ENCODE measurements at places on chromosomes 2 and 18.

DNA sequence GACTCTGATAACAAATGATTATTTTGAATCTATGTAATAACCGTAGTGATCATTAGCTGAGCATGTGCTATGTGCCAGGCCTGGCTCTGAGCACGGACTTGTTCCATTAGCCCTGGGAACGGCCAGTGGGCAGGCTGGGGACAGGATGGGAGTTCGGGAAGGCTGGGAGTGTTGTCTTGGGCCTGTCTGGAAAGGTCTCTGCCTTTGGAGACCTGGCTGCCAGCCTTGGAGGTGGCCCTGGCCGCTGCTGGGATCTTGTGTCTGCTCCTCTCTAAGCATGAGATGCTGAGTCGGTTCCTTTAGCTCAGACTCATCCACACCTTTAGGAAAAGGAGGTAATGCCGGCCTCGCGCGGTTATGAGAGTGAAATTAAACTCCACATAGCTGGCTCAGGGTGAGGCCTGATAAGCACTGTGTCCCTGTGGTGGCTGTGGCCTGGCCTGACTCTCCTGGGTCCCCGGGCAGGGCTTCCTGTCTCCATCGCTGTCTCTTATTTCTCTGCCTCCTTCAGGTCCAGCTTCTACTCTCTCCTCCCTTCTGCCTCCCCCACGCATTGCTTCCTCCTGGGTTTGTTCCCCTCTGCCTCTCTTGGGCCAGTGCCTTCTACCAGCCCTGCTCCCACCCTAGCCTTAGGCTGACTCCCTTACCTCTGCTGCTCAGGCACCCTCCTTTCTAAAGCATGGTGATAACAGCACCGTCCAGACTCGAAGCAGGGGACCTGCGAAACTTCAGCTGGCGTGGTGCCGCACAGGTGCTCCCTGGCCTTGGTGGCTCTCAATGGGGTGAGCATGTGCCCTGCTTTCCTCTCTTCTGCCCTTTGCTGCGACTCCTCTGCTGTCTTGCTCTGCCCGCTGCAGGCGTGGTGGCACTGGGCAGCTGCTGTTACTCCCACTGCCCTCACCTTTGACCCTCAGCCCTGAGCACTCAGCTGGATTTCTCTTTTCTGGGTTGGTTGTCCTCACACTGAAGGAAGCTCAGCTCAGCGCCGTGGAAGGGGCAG lies 41.8 kb downstream of the NCK2 start:
- DNase-seq: no peak

- DNase-seq: no peak
Measured at GRCh38 chr2:117981810-117982209, 32.1 kb downstream of the CCDC93 start.

GRCh38 chr2:233002829-233003657 lies 10.0 kb downstream of the NGEF start:
- no peak for DNase-seq

DNA sequence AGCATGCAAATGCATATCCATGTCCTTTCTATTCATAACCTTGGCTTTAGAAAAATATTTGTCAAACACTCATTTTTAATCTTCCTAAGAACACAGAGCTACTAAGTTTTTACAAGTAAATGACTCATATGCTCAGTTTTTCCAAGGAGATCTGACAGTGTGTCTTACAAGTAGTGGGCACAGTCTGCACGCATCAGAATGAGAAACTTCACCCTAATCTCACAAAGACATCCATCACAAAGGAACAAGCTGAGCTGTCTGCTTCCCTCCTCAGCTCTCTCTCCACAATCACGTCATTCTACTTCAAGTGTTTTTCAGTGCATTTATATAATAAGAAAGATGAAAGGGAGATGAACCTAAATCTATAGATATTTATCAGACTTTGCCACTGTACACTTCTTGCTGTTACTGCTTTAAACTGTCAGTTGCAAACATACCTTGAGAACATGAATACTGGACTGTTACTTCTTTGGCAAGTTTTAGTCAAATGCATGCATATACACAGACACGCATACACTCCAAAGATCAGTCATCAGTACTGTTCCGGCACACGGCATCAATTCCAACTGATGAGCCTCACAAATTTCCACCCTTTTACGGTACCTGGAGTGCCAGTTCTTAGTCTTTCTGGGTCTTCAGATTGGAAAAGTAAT lies 75.7 kb downstream of the RBMS1 start:
- DNase-seq: peak; percentile 60

DNA sequence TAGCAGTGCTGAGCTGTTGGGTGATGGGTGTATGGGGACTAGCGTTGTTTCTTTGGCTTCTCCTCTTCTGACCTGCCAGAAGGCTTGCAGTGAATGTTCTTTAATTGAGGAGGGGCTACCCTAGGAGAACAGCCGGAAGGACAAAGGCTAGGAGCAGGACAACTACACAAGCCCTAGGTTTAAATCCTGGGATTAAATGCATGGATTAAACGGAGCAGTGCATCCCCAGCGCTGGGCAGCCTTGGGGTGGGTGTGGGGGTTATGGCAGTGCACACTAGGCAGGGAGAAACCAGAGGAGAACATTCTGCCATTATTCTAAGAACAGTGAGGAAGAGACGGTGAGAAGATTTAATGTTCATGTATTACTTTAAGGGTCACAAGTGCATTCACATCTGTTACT lies 86.4 kb upstream of the MCFD2 start:
- DNase-seq: no peak

- peak; percentile 10 for DNase-seq
Measured at GRCh38 chr18:55587418-55588110, 428 bp downstream of the TCF4 start.

DNA sequence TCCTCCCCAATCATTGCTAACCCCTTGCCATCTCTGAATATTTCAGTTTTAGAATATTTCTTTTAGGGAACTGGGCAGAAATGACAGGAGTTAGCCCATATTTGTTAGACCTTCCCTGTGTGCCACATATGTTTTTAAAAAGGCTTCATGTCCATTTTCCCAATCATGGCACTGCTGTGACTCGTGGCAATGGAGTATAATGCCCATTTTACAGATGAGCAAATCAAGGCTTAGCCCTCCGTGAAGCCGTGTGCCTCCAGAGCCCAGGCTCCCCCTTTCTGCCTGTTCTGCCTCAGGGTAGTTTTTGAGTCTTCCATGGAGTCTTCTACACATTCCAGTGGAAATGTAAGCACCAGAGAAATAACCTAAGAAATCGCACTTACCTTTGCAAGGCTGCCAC lies 130.1 kb downstream of the KCTD1 start:
- DNase-seq: no peak

DNA sequence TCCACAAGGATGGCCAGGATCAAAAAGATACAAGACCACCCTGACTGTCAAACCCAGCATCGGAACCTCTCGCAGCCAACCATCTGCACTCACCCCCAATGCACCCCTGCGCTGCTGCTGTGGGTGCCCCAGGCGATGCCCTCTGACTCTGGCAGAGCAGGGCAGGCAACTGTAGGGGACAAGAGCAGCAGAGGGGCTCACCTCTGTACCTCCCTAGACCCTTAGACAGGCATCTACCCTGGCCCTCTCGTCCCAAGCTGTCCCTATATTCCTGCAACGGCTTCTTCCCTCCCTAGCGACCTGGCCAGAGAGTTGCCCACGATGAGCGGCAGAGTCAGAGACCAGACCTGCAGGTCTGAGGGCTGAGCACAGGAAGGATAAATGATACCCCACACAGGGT lies 128.2 kb downstream of the HDAC4 start:
- no peak for DNase-seq

- DNase-seq: peak; percentile 35
Measured at GRCh38 chr2:190408538-190409271, 550 bp downstream of the MFSD6 start.

- DNase-seq: no peak
Measured at GRCh38 chr2:38077431-38077769, 1.4 kb upstream of the CYP1B1 start.

- DNase-seq: no peak
Measured at GRCh38 chr2:209719034-209719433, 52.6 kb upstream of the UNC80 start.

DNA sequence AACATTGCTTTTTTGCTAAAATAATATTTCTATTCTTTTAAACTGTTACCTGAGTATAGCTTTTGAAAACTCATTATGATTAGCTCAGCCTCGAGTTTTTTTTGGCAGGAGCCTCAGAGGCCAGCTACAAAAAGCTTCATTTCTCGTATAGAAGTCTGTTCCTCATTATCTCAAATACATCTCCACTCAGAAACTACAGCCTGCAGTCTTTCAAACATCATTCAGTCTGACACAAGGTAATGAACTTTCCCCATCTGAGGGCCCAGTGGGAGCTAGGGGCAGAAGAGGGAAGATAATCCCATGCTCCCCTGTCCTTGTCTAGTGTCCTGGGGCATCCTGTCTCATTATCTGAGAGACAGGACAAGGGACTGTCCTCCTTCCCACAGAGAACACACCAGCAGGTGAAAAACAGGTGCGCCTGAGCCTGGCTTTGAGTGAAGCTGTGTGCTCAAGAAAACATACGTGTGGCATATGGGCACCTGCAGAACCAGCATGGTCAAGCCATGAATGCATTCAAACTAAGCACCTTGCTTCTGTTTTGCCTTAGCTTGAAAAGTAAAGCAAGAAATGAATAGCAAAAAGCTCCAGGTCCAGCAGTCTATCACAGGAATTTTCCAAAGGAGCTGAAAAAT lies 247.5 kb downstream of the MREG start:
- DNase-seq: no peak

DNA sequence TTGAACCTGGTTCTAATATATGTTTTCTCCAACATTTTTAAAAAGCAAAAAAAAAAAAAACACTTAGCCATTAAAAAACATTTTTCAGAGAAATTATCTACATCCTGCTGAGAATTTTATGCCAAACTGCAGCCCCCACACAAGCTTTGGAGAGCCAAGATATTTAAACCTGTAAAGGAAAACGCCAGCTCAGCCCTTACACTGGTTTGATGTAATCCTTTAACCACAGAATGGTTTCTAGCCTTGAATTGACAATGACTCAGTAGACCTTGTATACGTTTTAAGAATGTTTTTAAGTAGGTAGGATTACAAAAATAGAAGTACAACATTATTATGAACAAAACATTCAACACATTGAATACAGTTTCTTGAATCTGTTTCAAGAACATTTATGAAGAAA lies 113.6 kb downstream of the BABAM2 start:
- no peak for DNase-seq

- DNase-seq: no peak
Measured at GRCh38 chr2:42196070-42196402, 26.9 kb downstream of the EML4 start.

DNA sequence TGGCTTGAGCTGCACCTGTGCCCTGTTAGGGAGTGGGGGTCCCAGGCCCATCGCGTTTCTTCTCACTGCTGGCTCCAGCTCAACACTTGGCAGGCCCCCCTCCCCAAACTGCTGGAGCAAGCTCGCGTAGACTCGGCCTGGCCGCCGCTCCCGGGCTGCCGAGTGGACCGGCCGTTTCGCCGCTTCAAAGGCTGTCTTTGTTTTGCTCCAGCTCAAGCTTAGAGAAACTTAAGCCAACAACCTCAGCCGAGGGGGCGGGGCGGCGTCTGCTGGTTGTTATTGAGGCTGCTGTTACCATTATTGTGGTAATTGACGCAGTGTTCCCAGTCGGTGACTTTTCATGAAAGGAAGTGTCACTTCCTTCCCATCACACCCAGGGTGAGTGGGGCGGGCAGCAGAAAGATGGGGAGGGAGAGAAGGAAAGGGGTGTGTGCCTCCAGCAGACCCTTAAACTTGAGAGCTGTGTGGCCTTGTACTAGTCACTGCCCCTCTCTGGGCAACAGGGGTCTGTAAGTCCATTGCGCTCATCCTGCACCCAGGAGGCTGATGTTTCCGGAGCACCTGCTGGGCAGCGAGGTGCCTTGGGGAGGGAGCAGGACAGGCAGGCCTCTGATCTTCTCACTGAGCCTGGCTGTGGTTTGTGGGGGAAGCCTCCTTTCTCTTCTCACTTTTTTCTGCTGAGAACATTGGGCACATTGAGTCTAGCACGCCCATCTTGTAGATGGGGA lies 2.1 kb downstream of the ARID5A start:
- peak; percentile 88 for DNase-seq

DNA sequence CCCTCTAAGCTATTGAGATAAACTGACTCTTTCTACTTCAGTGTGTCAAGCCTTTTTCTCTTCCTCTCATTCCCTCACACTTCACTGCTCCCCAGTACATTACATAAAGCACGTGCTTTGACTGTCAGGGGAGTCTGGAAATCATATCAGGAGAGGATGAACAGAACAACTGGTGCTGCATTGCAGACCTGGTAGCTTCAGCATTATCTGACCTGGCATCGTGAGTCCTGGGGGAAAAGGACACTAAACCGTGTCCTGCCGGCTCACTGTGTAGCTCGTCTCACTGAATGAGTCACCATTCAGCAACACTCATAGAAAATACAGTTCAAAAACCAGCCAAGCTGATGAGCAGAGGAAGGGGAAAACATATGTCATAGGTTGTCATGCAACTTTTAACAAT lies 108.5 kb upstream of the UNC80 start:
- DNase-seq: no peak

GRCh38 chr2:27379383-27379835 lies 1.1 kb downstream of the ZNF513 start:
- no peak for DNase-seq

DNA sequence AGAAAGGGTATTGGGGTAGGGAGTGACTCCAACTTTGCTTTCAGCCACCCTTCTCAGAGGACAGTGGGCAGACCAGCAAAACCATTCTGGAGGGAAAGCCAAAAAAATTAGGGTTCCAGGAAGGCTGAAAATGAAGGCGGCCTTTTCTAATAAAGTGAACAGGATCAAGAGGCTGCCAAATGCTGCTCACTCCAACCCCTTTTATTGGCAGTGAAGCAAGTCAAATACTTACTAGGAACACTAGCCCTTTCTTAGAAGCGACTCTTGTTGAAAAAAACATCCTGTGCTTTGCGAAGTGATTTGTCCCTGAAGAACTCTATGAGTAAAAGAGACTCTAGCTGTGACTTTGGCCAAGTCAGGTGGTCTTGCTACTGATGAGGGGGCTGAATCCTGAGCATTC lies 83.6 kb upstream of the CYP1B1 start:
- DNase-seq: no peak

DNA sequence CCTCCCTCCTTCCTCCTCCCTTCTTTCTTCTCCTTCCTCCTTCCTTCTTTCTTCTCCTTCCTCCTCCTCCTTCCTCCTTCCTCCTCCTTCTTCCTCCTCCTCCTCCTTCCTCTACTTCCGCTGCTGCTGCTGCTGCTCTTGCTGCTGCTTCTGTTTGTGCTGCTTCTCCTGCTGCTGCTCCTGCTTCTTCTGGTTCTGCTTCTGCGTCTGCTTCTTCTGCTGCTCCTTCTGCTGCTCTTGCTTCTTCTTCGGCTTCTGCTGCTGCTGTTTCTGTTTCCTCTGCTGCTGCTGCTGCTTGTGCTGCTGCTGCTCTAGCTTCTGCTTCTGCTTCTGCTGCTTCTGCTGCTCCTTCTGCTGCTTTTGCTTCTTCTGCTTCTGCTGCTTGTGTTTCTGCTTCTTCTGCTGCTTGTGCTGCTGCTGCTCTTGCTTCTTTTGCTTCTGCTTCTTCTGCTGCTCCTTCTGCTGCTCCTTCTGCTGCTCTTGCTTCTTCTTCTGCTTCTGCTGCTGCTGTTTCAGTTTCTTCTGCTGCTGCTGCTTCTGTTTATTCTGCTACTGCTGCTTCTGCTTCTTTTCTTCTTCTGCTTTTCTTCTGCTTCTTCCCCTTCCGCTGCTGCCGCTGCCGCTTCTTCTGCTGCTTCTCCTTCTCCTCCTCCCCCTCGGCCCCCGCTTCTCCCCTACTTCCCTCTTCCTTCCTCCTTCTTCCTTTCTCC lies 8.6 kb downstream of the SNRNP27 start:
- no peak for DNase-seq

Measured in Jurkat, Clone E6-1 (cell line).